Stimulated activated CD4-positive, alpha-beta T cell treated with anti-CD3 and anti-CD28 coated beads, Interleukin-1b, Interleukin-23, amount 100 ng/mL, for 1 hour (primary cell): ENCODE measurements at places on chromosomes 1 and 21.

DNA sequence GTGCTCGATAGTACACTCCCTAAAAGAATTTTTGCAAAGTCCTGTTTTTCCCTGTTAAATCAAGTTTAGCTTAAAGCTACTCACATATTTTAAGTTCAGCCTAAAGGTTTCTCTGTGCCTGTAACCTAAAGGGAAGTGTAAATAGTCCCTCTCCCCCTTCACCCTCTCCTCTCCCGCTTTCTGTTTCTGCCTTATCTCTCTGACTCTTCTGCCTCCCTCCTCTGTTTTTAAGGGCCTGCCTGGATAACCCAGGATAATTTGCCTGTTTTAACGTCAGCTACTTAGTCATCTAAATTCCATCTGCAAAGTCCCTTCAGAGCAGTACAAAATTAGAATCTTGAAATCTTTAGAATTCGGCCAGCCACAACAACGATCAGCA is 92.6 kb downstream of the NID1 start:
- no peak for DNase-seq

- no peak for DNase-seq
Observed at GRCh38 chr21:43193651-43194302, 25.0 kb downstream of the CRYAA start.

DNA sequence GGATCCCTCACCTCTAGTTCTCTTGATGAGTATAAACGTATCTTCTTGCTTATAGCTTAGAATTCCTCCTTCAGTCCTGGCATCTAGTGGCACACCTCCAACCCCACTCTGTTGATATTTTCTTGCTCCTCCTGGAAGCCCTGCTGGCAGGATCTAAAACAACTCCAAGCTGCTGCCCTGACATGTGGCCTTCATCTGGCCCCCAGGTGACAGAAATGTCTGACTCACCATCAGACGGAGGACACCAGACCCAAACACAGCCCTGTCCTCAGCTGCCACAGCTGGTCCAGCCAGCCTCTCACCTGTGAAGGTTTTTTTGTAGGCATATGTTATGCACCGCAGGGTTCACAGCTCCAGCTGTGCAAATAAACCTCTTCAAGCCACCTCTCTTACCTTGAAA is 53.4 kb downstream of the KRTAP19-8 start:
- DNase-seq = no peak

- no peak for DNase-seq
Observed at GRCh38 chr1:87370544-87370943, 41.9 kb downstream of the LMO4 start.

- no peak for DNase-seq
Observed at GRCh38 chr1:60655679-60656355, 426.5 kb upstream of the NFIA start.

DNA sequence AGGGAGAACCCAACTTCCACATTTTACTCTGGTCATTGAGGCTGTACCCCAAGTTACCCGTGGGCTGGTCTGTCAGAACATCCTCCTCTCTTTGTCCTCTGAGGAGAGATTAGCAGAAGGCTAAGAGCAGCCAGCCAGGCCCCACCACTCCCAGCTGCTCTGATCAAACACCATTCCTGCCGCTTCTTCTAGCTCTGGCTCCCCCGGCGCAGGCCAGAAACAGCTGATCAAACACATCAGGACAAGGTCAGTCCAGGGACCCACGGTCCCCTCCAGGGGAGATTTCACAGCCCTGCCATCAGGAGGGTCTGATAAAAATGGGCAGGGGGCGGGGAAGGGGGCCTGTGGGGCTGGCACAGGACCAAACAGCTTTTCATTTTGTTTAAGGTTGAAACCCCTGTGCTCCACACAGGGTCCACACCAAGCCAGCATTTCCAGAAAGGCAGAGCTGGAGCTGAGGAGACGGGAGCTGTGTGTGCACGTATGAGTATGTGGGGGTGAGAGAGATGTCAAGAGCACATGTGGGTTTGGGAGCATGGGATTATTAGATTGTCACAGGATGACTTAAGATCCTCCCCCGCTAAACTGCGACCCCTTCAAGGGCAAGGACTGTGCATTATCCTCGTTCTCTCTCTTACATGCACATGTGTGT is 29.9 kb upstream of the EPHA8 start:
- DNase-seq = no peak

DNA sequence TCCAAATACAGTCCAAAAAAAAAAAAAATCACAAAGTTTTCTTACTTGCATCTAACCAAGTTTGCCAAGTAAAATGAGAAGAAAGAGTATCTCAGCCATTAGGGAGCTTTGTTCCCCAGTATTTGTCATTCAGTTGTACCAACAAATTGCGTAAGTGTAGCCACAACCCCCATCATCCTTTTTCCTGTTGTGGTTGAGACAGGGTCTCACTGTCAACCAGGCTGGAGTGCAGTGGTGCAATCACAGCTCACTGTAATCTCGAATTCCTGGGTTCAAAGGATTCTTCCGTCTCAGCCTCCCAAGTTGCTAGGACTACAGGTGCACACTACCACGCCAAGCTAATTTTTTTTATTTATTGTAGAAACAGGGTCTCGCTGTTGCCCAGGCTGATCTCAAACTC is 9.5 kb downstream of the STX6 start:
- DNase-seq = no peak

GRCh38 chr1:222734740-222735139 is 2.3 kb upstream of the FAM177B start:
- DNase-seq = no peak

GRCh38 chr1:59685666-59686065 is 129.1 kb upstream of the HOOK1 start:
- no peak for DNase-seq

- no peak for DNase-seq
Observed at GRCh38 chr1:42965378-42965777, 6.7 kb upstream of the SLC2A1 start.

GRCh38 chr1:183962903-183963302 is 74.6 kb downstream of the COLGALT2 start:
- DNase-seq = no peak
